Nucleus accumbens (tissue), 56 donors: ENCODE measurements at places on chromosomes 5 and 9.

GRCh38 chr5:10903786-10904560 lies 142.9 kb upstream of the DAP start:
- DNase-seq, result no peak

DNA sequence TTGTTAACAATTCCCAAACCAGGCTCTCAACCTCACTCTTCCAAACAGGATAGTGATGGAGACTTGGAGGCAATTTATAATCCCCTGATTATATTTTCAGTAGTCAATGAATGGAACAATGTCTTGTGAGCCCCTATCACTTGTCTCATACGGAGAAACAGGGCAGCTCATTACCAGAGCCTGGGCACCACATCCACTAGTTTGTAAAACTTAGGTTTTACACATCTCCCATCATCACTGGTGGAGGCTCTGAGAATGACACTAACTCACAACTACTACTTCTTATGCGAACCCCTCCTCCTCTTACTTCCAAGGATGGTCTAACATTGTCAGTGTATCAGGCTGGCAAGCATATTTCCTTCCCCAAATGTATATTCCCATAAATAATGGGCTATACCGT lies 253.7 kb downstream of the EPB41L4A start:
- no peak for DNase-seq

- DNase-seq, result no peak
These were observed 444.2 kb upstream of the CYLC2 start for GRCh38 chr9:102550886-102551285.

DNA sequence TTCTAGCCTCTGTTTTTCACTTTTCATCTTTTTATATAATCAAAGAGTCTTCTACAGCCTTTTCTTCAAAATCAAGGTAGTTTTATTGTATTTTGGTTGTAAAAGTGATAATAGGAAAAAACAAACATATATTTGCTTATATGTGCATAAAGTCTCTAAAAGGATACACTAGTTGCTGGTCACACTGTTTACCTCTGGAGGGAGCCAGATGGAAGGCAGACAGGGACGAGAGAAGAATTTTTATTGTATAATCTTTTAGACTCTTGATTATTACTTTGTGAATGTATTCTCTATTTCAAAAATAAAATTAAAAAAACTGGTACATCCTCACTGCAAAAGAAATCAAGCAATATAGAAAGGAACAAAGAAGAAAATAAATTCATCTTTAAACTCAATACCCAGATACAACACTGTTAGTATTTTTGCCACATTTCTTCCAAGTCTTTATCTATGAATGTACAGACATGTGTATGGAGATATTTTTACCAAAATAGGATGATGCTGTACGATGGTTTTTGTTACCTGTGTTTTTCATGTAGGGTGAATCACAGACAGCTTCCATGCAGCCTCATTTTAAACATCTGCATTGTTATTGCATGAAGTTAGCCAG lies 6.1 kb upstream of the RNF183 start:
- DNase-seq, result no peak

- DNase-seq, result no peak
These were observed 21.3 kb upstream of the GLRX start for GRCh38 chr5:95843733-95844223.

DNA sequence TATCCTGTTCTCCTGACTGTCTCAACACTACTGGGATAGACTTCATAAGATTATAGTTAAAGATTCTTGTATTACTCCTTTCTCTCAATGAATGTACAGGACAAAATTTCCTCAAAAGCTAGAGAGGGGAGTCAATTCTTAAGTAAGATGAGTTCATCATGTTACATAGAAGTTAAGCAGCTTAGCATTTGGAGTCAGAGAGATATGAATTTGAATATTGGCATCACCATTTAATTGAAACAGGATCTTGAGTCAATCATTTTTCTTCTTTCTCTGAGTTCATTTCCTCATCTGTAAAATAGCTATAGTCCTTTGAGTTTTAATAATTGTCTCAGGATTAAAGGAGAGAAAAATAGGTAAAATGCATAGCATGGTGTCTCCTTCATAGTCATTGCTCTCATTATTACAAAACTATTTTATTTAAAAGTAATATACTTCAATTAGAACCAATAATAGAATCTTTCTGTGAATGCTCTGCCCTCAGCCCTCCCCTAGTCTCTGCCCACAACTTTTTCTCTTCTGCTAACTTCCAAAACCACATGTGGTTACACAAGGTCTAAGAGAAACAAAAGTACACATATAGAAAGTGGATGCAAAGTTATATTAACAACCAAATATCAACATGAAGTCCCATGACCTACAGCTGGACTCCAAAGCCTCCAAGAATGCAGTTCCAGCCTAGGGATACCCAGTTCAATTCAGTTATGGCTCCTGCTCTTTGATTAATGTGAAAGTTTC lies 265.6 kb downstream of the TLE1 start:
- no peak for DNase-seq

GRCh38 chr5:140546851-140547507 lies 483 bp upstream of the EIF4EBP3 start:
- no peak for DNase-seq

- DNase-seq, result no peak
These were observed 13.7 kb upstream of the TMED9 start for GRCh38 chr5:177578316-177578715.
